ENCODE measurements at places on chromosomes 3 and 15. TPM values are rescaled to one million over a fixed set of nuclear protein-coding genes. Genes with fewer than 3 reads are reported as not detected.

- no peak for DNase-seq
Measured at GRCh38 chr3:44159696-44160300, 81.9 kb upstream of the TOPAZ1 start.

DNA sequence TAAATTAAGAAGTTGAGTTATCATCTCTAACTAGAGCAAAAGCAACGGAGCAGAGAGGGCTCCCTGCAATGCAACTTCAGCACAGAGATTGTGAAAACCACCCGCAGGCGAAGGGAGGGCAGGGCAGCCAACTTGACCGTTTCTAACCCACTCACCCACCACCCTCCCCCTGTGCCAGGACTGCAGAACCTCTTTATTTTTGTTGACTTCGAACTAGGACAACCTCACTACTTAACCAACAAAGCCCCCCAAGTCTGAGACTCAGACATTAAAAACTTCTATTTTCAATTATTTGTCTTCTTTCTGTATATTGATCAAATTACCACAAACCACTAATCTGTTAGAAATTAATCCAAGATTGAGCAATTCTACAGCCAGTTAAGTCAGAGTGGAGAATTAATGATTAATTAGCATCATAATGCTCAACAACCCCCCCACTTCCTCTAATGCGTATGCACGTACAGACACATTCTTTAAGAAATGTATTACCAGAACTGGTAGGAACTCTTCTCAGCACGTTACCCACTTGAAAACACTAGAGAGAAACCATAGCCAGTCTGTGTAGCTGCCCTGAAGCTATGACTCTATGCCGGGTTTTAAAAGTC, 2.0 kb downstream of the MGLL start:
- no peak for DNase-seq

DNA sequence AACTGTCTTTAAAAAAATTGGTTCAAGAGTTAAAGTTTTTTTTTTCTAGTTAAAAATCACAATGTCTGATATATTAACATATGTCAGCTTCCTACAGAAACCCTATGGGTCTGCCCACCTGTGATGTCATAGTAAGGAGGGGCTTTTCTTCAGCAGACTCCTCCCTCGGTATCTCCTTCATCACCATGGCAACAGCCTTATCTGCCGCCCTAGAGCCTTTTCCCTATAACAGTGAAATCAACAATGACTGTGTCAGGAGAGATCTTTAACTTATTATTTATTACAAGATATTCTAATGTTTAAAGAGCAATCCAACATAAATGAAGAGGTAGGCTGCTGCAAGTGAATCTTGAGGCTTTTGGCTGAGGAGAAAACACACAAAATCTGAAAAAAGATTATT, 138.7 kb downstream of the PEX5L start:
- DNase-seq: no peak

GRCh38 chr3:184284696-184285095, 8.9 kb downstream of the ECE2 start:
- DNase-seq: peak; percentile 62

- DNase-seq: no peak
Measured at GRCh38 chr3:33879540-33879939, 81.1 kb downstream of the PDCD6IP start.

GRCh38 chr15:76905855-76906254, 715 bp upstream of the SCAPER start:
- DNase-seq: no peak

GRCh38 chr3:159137949-159138348, 336.1 kb downstream of the MFSD1 start:
- DNase-seq: no peak

The LAMB2 gene
- 803 TPM for polyA plus RNA-seq

The MYH15 gene
- 0.29 TPM for polyA plus RNA-seq

The TNIK gene
- 8.1 TPM for polyA plus RNA-seq

The ACKR4 gene
- 7.2 TPM for polyA plus RNA-seq

The KBTBD13 gene
- 6.9 TPM for polyA plus RNA-seq
